ENCODE measurements at places on chromosomes 5 and 9.

GRCh38 chr5:173817561-173817960, 70.6 kb upstream of the CPEB4 start:
- DNase-seq: no peak

GRCh38 chr9:77769246-77769645, 121.1 kb upstream of the GNA14 start:
- no peak for DNase-seq

- no peak for DNase-seq
Measured at GRCh38 chr9:119272500-119273211, 96.6 kb downstream of the BRINP1 start.

DNA sequence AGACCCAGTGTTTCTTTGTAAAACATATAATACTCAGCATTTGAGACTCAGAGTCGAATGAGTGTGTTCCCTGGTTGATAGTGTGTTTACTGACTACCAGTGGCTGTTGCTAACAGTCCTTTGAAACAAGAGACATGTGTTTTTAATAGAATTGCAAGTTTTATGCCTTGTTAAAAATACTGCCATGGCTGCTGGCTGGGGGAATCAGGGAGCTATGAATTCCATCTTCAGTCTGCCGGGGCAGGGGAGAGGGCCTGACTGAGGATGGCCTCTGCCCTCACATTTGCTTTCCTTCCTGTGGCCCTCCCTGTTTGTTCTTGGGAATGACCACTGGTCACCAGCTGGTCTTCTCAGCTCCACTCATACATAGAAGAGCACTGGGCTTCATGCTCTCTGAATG, 63.8 kb downstream of the PDZD2 start:
- no peak for DNase-seq

GRCh38 chr9:136083558-136084062, 11.5 kb downstream of the NACC2 start:
- no peak for DNase-seq

Data from omental fat pad (tissue), 4 donors.